ENCODE measurements at places on chromosomes 3 and 15.
A peak's percentile ranks its signal among the peaks of the same experiment; 100 is the strongest.

DNA sequence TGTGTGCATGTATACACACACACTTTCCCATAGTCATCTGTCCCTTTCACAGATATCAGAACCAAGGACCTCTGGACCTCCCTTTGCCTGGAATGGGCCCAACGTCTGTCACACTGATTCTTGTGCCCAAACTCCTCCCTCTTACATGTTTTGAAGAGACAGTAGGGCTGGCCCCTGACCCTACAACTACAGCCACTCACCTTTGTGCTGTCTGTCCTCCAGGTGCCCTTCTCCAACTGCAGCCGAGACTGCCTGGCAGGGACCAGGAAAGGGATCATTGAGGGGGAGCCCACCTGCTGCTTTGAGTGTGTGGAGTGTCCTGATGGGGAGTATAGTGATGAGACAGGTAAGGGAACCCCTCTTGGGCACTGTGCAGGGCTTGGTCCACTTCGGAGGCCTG is 43.2 kb upstream of the CSTA start:
- no peak for DNase-seq

DNA sequence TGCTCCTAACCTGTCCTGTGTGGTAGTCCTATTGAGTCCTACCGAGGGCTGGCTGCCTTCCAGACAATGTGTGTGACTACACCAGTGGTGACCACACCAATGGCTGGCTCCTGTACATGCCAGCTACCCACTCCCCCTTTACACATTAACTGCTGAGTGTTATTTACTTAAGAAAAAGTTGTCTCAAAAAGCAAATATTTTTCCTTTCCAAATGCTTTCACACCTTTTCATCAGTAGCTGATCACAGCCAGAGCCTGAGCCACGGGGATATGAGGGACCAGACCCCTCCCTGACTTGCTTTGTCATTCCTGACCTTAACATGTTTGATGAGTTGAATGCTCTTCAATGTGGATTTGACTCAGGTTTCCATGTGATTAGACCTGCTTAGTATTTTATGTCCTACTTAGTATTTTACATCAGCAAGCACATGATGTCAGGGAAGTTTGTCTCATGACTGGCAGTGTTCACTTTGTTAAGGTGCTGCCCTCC is 29.6 kb upstream of the GREM1 start:
- DNase-seq: no peak

GRCh38 chr3:72597043-72597442 is 251.2 kb downstream of the SHQ1 start:
- DNase-seq: no peak

DNA sequence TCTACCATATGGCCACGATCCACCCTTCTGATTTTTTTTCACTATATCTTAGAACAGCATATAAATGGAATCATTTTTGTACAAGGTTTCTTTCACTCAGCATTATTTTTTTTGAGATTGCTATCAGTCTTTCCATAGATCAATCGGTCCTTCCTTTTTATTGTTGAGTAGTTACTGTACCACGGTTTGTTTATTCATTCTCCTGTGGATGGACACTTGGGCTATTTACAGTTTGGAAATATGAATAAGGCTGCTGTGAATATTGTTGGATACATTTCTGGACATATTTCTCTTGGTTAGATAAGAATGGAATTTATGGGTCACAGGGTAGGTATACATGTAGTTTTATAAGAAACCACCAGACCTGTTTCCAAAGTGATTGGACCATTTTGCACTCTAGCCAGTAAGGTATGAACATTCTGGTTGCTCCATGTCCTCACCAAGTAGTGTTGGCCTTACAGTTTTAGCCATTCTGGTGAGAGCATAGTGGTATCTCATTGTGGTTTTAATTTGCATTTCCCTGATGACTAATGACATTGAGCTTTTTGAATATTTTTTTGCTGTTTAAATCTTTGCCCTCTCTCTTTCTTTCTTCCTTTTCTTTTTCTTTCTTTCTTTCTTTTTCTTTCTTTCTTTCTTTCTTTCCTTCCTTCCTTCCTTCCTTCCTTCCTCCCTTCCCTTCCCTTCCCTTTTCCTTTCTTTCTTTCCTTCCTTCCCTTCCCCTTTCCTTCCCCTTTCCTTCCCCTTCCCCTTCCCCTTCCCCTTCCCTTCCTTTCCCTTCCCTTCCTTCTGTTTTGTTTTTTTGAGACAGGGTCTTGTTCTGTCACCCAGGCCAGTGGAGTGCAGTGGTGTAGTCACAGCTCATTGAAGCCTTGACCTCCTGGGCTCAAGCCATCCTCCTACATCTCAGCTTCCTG is 49.2 kb downstream of the LRRK1 start:
- DNase-seq: no peak

DNA sequence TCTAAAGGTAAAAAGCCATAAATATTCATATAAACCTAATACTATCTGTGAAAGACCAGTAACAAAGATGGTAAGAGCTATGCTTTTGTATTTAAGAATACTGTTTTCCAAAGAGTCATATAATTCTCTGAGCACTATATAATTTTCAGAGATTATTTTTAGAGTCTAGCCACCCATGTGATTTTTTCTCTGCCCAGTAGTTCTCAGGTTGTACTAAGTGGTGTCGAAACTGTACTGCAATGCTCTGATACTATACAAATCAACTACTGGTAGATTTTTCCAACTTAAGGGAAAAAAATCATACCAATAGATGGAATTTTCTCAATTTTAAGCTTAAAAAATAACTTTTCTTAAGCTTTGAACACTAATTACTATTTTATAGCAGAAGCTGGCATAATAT is 104.8 kb downstream of the MYO5A start:
- DNase-seq: no peak

DNA sequence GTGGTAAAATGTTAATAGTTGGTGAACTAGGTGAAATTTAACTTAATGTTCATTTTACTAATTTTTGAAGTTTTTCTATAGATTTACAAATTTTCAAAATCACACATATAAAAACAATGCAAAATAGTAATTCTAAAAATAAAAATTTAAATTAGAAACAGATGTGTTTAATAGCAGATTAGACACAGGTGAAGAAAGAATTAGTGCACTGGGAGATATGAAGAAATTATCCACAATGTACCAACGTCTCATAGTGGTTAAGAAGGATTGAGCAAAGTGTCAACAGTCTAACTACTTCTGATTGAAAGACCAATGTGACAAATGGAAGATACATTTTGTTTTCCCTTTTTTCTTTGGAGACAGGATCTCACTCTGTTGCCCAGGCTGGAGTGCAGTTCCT is 26.5 kb downstream of the SPG11 start:
- DNase-seq: no peak

- DNase-seq: peak; percentile 62
Observed at GRCh38 chr3:170469151-170470062, 50.7 kb downstream of the CLDN11 start.

GRCh38 chr3:113736548-113737089 is 9.4 kb downstream of the NAA50 start:
- peak; percentile 72 for DNase-seq

DNA sequence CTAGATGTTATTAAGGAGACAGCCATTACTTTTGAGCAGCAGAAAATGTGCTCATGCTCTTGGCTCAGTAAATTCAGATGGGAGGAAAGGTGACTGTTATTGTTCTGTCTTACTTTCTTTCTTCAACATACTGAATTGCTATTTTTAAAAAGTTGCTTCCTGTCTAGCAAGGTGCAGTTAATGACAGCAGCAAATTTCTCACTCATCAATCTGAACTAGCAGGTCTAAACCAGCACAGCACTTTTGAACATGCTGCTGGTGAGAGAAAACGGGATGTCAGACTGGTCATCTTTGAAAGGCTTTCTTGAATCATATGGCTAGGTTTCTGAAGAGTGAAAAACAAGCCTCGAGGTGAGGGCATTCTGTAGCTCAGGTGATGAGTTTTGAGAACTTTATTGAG is 384.7 kb downstream of the MFSD1 start:
- DNase-seq: no peak

GRCh38 chr3:10192953-10193691 is 28.4 kb downstream of the IRAK2 start:
- no peak for DNase-seq

DNA sequence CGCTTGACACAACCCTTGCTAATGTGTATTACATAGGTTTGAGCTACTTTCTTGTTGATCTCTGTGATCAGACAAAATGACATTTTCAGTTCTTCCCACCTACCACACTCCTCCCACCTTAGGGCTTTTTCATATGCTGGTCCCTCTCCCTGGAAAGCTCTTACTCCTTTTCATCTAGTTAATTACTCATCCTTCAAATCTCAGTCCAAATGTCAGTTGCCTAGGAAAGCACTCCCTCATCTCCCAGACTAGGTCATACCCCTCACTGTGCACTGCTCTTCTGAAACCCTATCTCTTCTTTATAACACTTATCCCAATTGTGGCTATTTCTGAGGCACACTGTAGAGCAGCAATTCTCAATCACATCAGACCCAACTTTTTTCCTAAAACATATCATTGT is 7.3 kb downstream of the ZNF106 start:
- no peak for DNase-seq

DNA sequence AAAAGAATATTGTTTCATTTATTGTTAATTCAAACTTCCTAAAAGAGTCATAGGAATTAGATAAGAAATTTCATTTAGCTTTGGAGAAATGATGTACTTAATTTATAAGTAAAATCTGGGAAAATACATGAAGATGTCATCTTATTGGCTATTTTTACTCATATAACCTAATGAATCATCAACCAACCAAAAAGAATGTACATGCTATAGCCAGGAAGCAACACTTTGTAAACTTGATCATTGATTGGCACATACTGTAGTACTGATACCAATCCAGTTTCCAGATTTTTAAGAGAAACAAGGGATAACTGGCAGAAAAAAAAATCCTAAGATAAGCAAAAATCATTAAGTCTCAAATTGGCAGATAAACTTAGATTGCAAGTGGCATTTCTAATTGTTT is 207.9 kb upstream of the CDIN1 start:
- no peak for DNase-seq

- DNase-seq: no peak
Observed at GRCh38 chr3:100443690-100444089, 42.4 kb downstream of the LNP1 start.
